ENCODE measurements at places on chromosomes 2 and 18.

DNA sequence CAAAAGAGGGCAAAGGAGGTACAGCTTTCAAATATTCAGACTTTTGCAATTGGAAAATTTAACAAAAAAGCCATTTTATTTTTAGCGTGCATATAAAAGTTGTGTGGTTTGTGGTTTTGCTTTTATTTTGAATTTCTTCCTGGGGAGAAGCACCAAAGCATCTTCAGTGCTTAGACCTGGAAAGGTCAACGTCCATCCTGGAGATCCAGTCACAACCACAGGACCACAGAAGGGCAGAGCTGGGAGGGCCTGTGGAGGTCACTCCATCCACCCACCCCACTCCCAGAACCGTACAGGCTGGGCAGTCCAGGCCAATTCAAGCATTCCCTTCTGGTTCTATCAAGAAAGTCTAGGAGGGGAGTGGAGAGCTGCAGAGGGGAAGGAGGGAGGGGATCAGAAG, 43.8 kb downstream of the MPHOSPH10 start:
- DNase-seq, result no peak

- DNase-seq, result no peak
These were observed 83.2 kb upstream of the GALNT5 start for GRCh38 chr2:157174321-157174720.

DNA sequence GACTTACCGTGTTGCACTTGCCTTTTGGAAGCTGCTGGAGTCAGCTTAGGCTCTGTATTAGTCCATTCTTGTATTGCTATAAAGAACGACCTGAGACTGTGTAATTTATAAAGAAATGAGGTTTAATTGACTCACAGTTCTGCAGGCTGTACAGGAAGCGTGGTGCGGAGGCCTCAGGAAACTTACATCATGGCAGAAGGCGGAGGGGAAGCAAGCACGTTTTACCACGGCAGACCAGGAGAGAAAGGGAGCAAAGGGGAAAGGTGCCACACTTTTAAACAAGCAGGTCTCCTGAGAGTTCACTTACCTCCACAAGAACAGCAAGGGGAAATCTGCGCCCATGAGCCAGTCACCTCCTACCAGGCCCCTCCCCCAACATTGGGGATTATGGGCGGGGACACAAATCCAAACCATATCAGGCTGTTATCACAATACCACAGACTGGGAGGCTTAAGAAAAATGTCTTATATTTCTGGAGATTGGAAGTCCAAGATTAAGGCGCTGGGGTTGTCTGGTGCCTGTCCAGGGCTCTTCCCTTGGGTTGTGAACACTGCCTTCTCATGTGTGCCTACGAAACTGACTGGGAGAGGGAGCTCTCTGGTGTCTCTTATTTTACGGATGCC, 3.6 kb upstream of the D2HGDH start:
- DNase-seq, result no peak

DNA sequence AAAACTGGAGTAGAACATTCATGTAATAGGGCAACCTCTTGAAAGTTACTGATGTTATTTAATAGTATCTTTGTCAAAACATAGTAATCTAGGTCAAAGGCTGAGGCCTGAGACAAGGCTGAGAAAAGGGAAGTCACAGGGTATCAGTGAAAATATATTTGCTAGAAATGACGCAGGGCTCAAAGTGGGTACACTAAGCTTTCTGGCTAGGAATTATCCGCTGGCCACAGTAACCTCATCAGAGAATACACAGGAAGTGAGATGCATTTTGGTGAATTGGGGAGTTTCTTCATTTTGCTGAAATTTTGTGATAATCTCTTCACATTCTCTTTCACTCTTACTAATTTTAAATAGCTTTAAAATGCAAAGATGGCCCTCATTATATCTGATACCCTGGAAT, 206.8 kb downstream of the OTX1 start:
- DNase-seq, result no peak

GRCh38 chr2:60463249-60463648, 90.2 kb downstream of the BCL11A start:
- DNase-seq, result no peak

DNA sequence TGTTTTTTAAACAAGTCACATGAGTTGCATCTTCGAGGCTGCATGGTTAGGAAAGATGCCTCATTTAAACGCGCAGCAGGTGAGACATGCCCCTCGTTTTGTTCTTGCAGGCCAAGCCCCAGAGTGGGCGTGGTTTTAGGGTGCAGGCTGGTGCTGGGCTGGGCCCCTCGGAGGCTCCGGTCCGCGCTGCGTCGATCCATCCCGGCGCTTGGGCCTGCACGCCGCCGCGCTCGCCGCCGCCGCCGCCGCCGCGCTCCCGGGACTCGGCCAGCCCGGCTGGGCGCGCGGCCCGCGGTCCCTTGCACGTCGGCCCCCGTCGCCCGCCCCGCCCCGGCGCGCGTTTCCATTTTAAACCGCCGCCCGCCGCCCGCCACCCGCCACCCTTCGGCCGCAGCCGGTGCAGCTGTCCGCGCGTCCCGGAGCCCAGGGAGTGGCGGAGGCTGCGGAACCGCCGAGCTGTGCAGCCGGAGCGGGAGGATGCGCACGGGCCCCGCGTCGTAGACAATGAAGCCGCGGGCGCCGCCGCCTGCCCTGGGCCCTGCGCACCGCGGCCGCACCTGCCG, 175.5 kb downstream of the AGAP1 start:
- DNase-seq, result no peak

- DNase-seq, result no peak
These were observed 23.5 kb upstream of the C18orf32 start for GRCh38 chr18:49510393-49511115.

- no peak for DNase-seq
These were observed 47.3 kb downstream of the C2orf42 start for GRCh38 chr2:70143314-70144150.

- DNase-seq, result no peak
These were observed 48.2 kb upstream of the PPM1B start for GRCh38 chr2:44120428-44120827.

GRCh38 chr18:40066368-40066767, 1888.7 kb upstream of the PIK3C3 start:
- DNase-seq, result no peak

DNA sequence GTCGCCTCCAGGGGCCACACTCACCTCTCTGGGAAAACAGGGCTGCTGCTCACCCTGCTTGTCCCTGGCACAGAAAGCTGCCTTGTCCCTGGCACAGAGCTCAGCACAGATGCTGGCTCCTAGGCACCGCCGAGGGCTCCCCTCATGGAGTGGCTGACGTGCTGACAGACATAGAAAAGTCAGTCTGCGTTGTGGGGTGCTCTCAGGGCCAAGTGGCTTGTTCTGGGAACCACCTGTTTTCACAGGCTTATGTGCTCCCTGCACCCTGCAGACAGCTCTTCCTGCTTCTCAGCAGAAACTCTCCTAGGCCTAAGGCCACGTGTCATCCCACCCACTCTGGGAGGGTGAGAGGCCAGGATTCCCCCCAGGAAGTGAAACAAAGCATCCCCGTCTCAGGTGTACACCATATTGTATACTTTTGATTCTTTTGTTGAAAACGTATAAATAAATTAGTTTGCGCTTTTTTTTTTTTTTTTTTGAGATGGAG, 84.7 kb upstream of the TMEM200C start:
- DNase-seq, result no peak

GRCh38 chr18:22347606-22348511, 69.9 kb downstream of the CTAGE1 start:
- no peak for DNase-seq

DNA sequence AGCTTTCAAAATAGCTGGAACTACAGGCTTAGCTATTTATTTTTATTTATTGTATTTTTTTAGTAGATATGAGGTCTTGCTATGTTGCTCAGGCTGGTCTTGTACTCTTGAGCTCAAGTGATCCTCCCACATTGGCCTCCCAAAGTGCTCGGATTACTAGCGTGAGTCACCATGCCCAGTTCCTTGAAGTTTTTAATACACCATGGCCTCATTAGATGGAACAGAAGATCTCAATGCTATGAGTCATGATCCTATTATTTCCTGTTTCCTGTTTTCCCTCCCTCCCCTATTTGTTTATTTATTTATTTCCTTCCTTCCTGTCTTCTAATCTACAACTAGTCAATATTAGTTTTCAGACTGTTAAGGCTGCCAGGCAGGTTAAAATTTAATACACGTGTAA, 309.0 kb downstream of the CMPK2 start:
- no peak for DNase-seq

DNA sequence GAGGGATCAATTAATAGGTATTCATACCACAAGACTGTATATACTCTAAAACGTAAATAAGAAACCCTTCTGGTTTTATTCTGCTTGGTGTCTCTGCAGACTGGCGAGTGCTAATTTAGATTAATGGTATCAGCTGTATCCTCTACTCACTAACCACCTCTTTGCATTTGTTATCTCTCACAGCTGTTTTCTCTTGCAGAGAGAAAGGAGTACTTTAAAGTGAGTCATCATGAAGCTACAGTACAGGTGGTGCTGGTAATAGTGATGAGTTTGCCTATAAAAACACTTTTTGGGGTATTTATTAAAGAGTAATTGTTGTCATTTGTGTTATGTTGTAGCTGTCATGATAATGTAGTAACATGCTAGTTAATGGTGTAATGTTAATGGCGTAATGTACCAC, 147.7 kb downstream of the NETO1 start:
- no peak for DNase-seq

GRCh38 chr2:150812664-150813367, 325.3 kb upstream of the RND3 start:
- no peak for DNase-seq

DNA sequence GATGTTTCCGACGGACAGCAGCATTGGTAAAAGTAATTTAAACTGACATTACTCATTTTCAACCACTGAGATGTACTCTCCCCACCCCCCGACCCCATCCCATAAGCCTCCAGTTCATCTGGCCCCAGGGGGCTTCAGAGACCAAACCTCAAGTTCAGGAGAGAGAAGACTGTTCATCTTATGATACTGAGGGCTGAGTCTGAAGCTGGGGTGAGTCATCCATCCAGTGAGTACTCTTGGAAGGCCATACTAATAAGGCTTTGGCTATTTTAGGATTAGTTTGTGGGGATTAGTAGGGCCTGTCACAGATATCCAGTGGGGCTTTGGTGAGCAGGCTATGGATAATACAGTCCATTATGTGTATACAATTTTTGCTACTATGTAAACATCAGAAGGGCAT, 125.3 kb upstream of the APCDD1 start:
- DNase-seq, result no peak

GRCh38 chr2:140422759-140423158, 1642.6 kb upstream of the NXPH2 start:
- no peak for DNase-seq

GRCh38 chr2:79757526-79757925, 244.7 kb downstream of the CTNNA2 start:
- DNase-seq, result no peak

- DNase-seq, result no peak
These were observed 28.8 kb downstream of the SP140 start for GRCh38 chr2:230254152-230254881.

DNA sequence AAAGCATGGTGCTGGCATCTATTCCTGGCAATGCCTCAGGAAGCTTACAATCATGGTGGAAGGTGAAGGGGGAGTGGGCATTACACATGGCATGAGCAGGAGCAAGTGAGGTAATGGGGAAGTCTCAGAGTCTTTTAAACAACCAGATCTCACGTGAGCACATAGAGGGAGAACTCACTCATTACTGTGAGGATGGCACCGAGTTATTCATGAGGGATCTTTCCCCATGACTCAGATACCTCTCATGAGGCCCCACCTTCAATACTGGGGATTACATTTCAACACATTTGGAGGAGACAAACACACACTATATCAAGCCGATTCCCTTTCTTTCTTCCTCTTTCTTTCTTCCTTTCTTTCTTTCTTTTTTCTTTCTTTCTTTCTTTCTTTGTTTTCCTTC, 47.9 kb upstream of the FANCL start:
- DNase-seq, result no peak

GRCh38 chr18:48862678-48863270, 88.0 kb downstream of the SMAD7 start:
- no peak for DNase-seq

DNA sequence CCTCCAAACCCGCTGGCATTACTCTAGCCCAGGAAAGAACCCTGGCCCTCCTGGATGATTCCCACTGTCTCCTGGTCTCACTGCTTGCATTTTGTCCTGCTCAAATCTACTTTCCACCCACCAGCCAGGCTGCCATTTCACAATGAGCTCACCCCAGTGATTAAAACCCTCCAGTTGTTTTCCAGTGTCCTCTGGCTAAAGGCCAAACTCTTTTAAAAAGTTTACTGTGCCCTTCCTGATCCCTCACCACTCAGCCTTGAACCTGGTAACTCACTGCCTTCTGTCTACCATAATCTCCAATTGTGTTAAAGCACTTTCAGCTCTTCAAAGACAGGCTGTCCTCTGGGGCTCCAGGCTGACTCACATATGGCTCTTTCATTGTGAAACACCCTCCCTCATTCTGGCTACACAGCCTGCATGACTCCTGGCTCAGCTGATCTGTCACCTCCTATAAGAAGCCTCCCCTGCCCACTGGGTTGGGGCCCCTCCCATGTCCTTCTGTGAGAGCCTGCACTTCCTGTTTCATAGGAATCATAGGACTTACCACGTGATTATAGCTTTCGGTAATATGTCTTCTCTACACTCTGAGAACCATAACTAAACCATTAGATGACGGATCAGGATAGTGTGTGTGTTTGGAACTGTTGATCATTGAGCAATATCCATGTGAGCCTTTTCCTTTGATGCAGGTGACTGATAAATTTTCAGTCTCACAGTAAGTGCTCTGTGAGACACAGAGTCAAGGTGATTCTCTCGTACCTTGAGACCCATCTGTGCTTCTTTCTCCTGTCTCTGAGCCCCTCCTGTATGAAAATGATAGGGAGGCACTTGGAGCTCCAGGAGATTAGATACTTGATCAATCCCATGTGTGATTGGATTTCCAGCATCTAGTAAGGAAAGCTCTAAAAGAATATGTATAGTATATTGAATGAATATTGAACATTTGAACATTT, 590.8 kb upstream of the ID2 start:
- DNase-seq, result no peak

GRCh38 chr2:214750529-214750928, 59.0 kb downstream of the BARD1 start:
- no peak for DNase-seq

GRCh38 chr2:239834143-239834542, 191.0 kb downstream of the NDUFA10 start:
- DNase-seq, result no peak

- DNase-seq, result no peak
These were observed 63.9 kb upstream of the UGP2 start for GRCh38 chr2:63777816-63778215.

- no peak for DNase-seq
These were observed 110.6 kb downstream of the ABCA12 start for GRCh38 chr2:215027779-215028178.

GRCh38 chr2:25726522-25726921, 53.1 kb upstream of the DTNB start:
- DNase-seq, result no peak

GRCh38 chr18:37393945-37394609, 171.5 kb downstream of the CELF4 start:
- DNase-seq, result peak; percentile 58
